ENCODE measurements at places on chromosomes 11 and 22. TPM values are rescaled to one million over a fixed set of nuclear protein-coding genes. Genes with fewer than 3 reads are reported as not detected.

The STK33 gene
- 2.4 TPM for total RNA-seq

The GAB4 gene
- not detected for total RNA-seq

The FGF4 gene
- total RNA-seq = not detected

The KCTD17 gene
- 36.0 TPM for total RNA-seq

The RAG1 gene
- 0.65 TPM for total RNA-seq

The BCO2 gene
- 1.4 TPM for total RNA-seq

The PITPNB gene
- 27.8 TPM for total RNA-seq
